ENCODE measurements at places on chromosomes 13 and 19.

- DNase-seq: no peak
Observed at GRCh38 chr13:99050983-99051488, 73.2 kb upstream of the DOCK9 start.

DNA sequence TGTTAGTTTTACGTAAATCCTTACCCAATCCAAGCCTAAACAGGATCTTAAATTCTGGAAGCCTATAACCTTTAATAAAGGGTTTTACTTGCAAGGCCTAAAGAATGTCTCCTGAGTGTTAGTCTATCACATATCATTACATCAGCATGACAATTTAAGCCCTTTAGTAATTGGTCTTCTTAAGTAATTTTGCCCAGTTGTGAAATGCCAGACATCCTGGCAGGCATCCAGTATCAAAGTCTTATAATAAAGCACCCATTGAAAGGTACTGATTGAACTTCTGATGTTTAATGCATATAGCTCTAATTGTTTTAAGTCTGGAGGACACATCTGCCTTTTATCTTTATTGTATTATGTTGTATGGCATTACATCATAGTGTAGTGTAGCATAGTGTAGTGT, 1078.9 kb downstream of the SLITRK1 start:
- DNase-seq: no peak

- no peak for DNase-seq
Observed at GRCh38 chr13:30560212-30560611, 57.5 kb upstream of the USPL1 start.

- no peak for DNase-seq
Observed at GRCh38 chr13:60572003-60572798, 175.2 kb downstream of the TDRD3 start.

GRCh38 chr19:30873691-30874090, 475.5 kb downstream of the TSHZ3 start:
- DNase-seq: no peak

GRCh38 chr19:14686411-14686810, 3.4 kb upstream of the ZNF333 start:
- DNase-seq: peak; percentile 7

GRCh38 chr19:31262725-31263191, 86.5 kb downstream of the TSHZ3 start:
- no peak for DNase-seq

GRCh38 chr19:41998246-41999020, 4.4 kb upstream of the ATP1A3 start:
- DNase-seq: peak; percentile 11

- DNase-seq: no peak
Observed at GRCh38 chr13:30690282-30691188, 44.8 kb upstream of the ALOX5AP start.

DNA sequence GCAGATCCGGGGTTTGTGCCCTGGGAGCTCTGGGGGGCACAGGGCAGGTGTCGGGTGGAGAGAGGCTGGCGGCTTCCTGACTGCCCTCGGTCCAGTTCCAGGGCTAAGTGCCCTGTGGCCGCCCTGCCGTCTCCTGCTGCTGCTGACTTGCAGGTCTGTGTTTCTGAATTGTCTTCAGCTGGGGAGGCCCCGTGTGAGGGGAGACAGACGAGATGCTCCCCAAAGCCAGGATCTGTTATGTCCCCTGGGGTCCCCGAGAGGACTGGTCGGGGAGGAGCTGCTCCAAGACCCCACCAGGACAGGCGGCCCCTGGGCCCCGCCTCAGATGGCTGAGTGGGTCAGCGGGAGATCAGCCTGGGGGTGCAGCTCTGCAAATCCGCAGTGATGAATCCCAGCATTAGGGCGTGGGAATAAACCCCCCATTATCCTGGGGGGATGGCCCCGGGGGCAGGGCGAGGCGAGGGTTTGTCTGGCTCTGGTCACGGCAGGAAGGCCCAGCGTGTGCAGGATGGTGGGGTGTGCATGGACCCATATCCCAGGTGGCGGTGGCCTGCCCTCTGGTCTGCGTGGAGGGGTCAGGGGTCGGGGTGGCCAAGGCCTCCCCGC, 4.7 kb downstream of the HCN2 start:
- DNase-seq: no peak

- no peak for DNase-seq
Observed at GRCh38 chr13:98842858-98843481, 90.5 kb upstream of the SLC15A1 start.

- no peak for DNase-seq
Observed at GRCh38 chr13:51839711-51840540, 5.1 kb downstream of the TMEM272 start.

- DNase-seq: no peak
Observed at GRCh38 chr19:58203814-58204475, 21.1 kb downstream of the ZNF274 start.

DNA sequence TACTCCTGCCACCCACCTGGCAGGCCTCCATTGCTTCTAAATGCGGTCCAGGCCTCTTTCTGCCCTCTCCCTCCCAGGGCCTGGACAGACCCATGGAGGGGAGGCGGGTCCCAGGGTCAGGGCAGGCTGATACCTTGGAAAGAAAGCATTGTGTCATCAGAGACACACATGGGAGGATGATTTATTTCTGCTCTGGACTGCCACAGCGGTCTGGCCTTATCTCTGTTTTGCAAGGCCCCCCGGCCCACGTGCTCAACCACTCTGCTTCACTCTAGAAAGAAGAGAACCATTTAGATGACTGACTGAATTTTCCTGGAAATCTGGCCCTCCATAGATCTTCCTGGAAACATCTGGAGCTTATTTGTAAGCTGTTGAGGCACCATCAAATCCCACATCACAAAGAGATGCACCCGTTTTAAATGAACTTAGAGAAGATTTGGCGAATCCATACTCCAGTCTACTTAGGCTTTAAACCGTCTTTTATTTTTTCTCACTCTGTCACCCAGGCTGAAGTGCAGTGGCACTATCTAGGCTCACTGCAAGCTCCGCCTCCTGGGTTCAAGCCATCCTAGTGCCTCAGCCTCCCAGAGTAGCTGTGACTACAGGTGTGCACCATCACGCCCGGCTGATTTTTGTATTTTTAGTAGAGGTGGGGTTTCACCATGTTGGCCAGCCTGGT, 48.3 kb upstream of the URI1 start:
- DNase-seq: no peak

- DNase-seq: no peak
Observed at GRCh38 chr13:65336916-65337315, 1893.2 kb downstream of the PCDH9 start.

DNA sequence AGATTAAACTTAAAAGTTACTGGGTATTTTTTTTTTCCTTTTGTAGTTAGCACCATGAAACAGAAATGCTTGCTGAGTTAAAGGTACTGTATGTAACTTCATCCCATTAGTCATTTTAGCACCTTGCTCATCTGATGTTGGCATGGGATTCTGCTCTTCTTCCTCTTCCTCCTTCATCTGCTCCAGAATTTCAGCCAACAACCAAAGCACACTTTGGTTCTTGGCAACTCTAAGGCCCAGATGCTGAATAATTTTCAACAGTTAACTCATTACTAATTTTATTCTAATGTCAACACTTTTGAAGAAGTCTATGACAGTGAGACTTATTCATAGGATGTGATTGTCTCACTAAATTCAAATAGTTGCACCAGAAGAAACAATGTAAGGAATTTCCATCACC, 359.2 kb downstream of the KCTD12 start:
- no peak for DNase-seq

DNA sequence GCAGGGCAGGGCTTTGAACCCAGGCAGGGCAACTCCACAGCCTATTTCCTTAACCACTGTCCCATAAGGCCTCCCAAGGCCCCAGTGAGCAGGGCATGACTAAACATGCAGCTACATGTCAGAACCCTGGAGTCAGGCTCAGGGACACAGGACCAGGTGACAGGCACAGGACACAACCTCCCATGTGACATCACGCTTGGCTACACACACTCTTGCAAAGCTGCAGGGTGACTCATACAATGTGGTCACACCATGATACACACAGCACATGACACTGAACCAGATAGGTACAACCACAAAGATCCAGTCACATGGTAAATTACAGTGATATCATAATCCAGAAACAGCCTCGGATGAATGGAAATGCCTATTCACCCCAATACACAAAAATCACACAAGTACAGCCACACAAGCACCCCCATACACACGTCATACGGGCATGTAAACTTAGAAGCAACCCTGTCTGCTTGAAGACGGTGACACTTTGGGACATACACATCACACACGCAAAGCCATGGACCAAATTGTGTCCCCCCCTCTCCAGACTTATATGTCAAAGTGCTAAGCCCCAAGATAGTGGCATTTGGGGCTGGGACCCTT, 14.5 kb downstream of the KLK4 start:
- no peak for DNase-seq

Data from stimulated activated CD4-positive, alpha-beta T cell treated with anti-CD3 and anti-CD28 coated beads, TNF-alpha, amount 100 ng/mL, for 1 hour (primary cell).